ENCODE measurements at places on chromosomes 4 and X. TPM values are rescaled to one million over a fixed set of nuclear protein-coding genes. Genes with fewer than 3 reads are reported as not detected.

- DNase-seq = no peak
These were observed at the start of gene FGG for GRCh38 chr4:154612472-154613414. TSS of gene FGG (minus strand) at chr4:154612656. CDS start at chr4:154612609, 47 bp downstream.

DNA sequence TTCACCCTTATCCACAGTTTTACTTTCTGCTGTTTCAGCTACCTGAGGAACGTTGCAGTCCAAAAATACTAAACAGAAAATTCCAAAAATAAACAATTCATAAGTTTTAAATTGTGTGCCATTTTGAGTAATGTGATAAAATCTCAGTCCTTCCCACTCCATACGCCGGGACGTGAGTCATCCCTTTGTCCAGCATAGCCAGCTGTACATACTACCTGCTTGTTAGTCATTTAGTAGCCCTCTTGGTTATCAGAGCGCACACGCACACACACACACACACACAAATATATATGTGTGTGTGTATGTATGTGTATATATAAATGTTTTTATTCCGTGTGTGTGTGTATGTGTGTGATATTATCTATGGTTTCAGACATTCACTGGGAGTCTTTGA lies 4.8 kb upstream of the CCSER1 start:
- DNase-seq = peak; percentile 3

- no peak for DNase-seq
These were observed 15.0 kb downstream of the CD40LG start for GRCh38 chrX:136662976-136663375.

DNA sequence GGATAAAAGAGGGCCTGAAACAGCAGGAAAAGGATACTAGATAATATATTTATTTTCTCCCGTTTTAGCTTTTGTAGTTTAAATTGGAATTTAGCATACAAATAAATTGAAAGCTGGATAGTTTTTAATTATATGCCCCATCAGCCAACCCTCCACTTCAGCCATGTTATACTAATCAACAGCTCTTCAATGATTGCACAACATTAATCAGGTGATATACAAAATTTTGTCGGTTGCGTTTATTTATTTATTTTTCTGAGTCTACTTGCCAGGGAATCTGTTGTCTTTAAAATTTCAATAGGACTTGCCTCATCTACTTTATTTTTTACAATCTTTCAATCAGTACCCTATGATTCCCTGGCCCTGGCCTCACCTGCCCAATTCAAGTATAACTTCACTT lies 12.1 kb downstream of the DGKK start:
- DNase-seq = no peak

- no peak for DNase-seq
These were observed 6.8 kb downstream of the NKX6-1 start for GRCh38 chr4:84492290-84492689.

DNA sequence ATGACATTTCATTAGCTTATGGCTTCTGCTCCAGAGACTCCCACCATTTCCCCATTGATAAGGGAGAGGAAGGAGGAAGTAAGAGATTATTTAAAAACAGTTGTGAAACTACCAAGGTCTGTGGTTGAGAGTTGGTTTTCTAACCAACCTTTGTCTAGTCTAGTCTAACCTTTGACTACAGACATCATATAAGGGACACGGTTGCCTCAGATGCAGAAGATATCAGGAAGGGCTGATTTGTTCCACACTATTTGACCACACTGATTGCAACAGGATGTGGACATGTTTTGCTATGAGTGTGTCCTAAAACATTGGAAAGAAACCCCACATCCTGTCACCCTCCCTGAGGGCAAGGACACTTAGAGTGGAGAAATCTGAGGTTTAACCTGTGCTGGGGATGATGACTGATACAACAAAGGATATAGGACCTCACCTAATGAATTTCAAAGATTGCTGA lies 53.0 kb downstream of the COQ2 start:
- DNase-seq = no peak

DNA sequence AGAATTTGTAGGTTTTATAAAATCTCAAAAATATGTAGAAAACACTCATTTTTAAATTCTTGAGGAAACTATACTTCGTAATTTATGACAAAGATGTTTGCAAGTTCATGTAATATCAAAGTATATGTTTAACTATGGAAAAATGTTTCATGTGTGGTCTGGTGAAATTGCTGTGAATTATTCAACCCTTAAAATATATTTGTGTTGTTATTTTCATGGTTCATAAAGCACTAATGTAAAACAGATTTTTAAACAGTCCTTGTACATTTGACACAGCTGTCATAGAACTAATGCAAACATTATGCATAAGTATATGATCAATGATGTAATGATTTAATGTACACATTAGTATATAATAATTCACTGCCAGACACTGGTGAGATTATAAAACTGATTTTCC lies 83.1 kb upstream of the ARSJ start:
- no peak for DNase-seq

- DNase-seq = peak; percentile 62
These were observed 168.8 kb downstream of the CLCN4 start for GRCh38 chrX:10325611-10326010.

DNA sequence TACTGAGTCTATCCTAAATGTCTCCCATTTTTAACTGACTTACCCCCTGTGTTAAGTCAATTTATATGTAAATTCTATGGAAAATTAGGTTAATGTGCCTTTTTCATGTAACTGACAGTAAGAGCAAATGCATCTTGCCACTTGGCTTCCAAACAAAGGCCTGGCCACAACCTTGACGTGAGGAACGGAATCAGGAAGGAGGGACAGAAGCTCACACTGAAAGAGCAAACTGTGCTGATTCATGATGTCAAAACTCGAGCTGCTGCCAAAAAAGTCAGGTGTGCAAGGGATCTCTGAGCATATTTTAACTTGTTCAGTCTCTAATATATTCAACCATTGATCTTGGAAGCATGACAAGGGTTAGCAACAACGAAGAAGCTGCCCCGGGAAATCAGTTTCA lies 35.8 kb downstream of the GPM6A start:
- no peak for DNase-seq

GAGE1 gene
- polyA plus RNA-seq = not detected

GNL3L gene
- polyA plus RNA-seq = 16.5 TPM

- DNase-seq = no peak
These were observed 101.8 kb downstream of the SLC34A2 start for GRCh38 chr4:25757452-25757851.

DNA sequence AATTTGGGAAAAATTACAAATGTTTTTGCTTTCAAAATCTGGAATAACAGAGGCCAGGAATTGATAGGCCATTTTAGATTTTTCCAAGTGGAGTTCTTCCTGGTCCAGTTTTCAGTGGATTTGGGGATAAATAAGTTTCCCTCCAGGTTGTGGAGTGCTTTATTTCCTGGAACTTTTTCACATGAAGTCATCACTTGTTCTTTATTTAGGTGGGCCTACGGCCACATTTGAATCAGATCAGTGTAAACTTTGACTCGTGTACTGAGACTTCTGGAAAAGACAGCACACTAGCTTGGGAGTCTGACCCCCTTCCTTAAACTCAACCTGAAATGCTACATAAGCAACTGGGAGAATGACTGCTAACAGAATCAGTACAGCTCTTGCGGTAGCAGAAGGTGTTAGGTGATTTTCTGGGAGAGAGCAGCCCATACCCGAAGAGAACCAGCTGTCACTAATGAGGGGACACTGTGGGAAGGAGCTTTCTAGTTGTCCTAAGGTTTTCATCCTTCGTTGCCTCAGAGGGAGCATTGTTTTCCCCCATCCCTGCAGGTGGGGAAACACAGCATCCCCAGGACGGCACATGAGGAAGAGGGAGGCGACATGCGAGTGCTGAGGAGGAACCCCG lies 235.2 kb upstream of the FAT1 start:
- DNase-seq = no peak

CENPVL2 gene
- polyA plus RNA-seq = not detected

GRCh38 chr4:55500072-55500471 lies 46.6 kb downstream of the CLOCK start:
- DNase-seq = no peak

DNA sequence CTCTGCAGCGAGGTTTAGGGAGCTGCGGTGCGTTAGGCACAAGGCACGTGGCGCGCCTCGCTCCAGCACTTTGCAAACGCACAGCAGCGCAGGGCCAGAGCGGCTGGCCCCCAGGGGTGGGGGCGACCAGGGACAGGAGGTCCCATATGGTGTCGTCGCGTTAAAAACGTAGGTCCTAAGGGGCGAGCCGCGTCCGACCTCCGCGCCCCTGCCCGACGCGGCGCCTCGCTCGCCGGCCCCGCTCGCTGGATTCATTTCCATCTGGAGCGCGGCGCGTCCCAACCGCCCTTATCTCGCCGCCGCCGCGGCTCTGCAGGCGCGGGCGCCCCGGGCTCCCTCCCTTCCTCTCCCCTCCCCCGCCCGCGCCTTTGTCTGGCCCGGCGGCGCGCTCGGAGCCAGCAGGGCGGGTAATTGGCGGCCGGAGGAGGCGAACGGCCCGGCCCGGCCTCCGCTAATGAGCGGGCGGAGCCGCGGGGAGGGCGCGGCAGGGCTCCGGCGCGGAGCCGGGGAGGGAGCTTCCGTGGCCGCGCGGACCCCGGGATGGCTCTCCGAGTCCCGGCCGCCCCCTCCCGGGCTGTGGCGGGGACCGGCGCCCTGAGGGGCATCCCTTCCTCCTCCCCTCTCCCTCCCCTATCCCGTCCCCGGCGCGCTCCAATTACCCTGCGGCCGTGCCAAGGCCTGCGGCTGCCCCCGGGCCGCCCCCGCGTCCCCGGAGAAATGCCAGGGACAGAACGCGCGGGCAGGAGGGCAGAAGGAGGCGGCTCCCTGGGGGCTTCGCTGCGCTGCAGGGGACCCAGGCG lies 409.0 kb downstream of the BCOR start:
- peak; percentile 7 for DNase-seq

- peak; percentile 25 for DNase-seq
These were observed 187.4 kb upstream of the RPS6KA3 start for GRCh38 chrX:20454117-20454516.

F8A3 gene
- polyA plus RNA-seq = 2.0 TPM

MAGEA2B gene
- polyA plus RNA-seq = not detected

DNA sequence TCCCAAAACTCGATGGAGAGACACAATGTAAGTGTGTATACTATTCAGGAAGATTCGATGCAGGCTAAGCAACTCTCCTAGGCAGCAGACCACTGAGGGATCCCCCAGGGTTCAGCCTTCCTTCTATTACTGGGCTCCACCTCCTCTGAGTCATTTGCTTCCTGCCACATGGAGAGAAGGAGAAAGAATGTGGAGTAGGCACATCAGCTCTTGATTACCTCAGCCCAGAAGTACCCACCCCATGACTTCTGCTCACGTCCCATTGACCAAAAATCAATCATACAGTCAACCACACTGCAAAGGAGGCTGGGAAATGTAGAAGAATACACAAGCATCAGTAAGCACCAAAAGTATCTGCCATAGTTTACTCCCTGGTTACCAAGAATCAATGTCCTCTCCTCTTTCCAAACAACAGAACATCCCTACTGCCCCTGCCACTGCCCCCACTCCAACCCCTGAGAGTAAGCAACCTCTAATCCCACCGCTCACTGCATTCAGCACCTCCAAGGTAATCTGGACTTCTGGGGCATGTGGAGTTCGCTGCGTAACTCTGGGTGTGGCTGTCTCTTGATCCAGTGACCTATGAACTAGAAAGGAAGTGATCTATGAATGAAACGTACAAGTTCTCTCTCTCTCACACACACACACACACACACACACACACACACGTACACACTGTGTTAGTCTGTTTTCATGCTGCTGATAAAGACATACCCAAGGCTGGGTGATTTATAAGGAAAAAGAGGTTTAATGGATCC lies 91.2 kb upstream of the C1QTNF7 start:
- DNase-seq = peak; percentile 92

CDX4 gene
- not detected for polyA plus RNA-seq

GRCh38 chr4:182093935-182094334 lies 149.3 kb upstream of the TENM3 start:
- no peak for DNase-seq

RHOXF2 gene
- polyA plus RNA-seq = not detected

TMEM150C gene
- polyA plus RNA-seq = 0.09 TPM

MND1 gene
- 2.3 TPM for polyA plus RNA-seq

REELD1 gene
- not detected for polyA plus RNA-seq

DNA sequence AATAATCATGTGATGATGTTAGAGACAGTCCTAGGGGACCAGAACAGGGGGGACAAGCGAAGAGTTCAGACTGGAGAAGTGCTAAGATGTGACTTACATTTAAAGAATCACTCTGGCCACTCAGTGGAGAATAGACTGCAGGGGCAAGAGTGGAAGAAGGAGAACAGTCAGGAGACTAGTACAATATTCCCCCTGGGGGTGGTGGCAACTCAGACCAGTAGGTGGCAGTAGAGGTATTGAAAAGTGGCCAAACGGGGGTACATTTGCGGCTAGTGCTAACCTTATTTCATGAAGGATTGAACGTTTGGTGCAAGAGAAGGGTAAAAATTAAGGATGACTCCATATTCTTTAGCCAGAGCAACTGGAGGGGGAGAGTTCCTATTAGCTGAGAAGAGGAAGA lies 2.7 kb upstream of the BMX start:
- peak; percentile 33 for DNase-seq

ZAR1 gene
- not detected for polyA plus RNA-seq

- peak; percentile 47 for DNase-seq
These were observed 1973.0 kb upstream of the AGA start for GRCh38 chr4:179415037-179415846.

- no peak for DNase-seq
These were observed 165.0 kb downstream of the RAPGEF2 start for GRCh38 chr4:159267869-159268285.

DNA sequence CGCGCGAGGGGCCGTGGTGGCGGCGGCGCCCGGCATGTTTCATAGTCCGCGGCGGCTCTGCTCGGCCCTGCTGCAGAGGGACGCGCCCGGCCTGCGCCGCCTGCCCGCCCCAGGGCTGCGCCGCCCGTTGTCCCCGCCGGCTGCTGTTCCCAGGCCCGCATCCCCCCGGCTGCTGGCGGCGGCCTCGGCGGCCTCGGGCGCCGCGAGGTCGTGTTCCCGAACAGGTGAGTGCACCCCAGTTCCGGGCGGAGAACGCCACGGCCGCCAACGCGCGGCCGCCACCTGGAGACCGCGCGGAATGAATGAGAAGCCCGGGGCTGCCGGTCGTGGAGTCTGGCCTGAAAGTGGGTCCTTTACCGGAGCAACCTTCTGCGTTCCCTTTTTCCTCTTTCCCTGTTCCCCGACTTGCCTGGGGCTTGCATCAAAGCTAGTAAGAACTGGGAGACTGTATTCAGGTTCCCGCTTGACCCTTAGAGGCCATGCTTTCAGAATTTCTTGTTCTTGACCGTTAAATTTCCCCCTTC lies 429 bp downstream of the NOCT start:
- DNase-seq = peak; percentile 20

- peak; percentile 89 for DNase-seq
These were observed 85.4 kb downstream of the RPS3A start for GRCh38 chr4:151184523-151185458.

ETDA gene
- polyA plus RNA-seq = not detected

DNA sequence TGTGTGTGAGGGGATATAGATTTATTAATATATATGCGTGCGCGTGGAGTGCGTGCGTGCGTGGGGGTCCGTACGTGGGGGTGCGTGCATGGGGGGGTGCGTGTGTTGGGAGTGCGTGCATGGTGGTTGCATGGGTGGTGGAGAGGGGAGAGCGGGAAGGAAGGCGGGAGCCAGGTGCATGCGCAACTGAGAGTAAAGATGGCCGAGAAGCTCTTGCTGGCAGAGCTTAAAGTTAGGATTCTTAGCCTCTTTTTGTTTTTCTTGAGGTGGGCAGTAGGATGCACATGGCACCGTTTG lies 45.8 kb downstream of the TEX13B start:
- no peak for DNase-seq

GRCh38 chr4:13067077-13067476 lies 417.1 kb downstream of the RAB28 start:
- no peak for DNase-seq

THAP9 gene
- 0.86 TPM for polyA plus RNA-seq

IL15 gene
- 5.0 TPM for polyA plus RNA-seq

GRCh38 chrX:152642931-152643564 lies 5.4 kb downstream of the GABRQ start:
- no peak for DNase-seq

FAM184B gene
- polyA plus RNA-seq = 0.13 TPM
